Activated CD4-positive, alpha-beta T cell treated with anti-CD3 and anti-CD28 coated beads, Interleukin-2, amount 10 ng/mL, durations not matched to agents 7 days and 5 days (primary cell): ENCODE measurements at places on chromosomes 3 and 15. TPM values are rescaled to one million over a fixed set of nuclear protein-coding genes. Genes with fewer than 3 reads are reported as not detected.

DNA sequence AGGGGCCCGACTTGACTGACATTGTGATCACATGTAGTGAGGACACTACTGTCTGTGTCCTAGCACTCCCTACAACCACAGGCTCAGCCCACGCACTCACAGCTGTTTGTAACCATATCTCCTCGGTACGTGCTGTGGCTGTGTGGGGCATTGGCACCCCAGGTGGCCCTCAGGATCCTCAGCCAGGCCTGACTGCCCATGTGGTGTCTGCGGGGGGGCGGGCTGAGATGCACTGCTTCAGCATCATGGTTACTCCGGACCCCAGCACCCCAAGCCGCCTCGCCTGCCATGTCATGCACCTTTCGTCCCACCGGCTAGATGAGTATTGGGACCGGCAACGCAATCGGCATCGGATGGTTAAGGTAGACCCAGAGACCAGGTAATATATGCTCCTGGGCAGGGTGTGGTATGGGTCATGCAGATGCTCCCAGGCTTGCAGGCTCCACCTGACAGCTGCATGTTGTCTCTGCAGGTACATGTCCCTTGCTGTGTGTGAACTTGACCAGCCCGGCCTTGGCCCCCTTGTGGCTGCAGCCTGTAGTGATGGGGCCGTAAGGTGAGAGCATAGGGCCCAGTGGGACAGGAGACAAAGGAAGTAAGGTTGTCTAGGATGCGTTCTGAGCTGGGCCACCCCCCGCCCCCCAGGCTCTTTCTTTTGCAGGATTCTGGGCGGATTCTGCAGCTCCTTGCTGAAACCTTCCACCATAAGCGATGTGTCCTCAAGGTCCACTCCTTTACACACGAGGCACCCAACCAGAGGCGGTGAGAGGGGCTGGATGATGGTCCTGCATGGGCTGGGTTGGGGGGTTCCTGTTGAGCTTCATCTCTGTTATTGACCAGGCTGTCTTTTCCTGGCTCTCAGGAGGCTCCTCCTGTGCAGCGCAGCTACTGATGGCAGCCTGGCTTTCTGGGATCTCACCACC, 4.4 kb downstream of the DALRD3 start:
- no peak overlapping the region for H3K27ac ChIP-seq
- H3K27me3 ChIP-seq = no peaks in the 10 kb centered on the region
- H3K36me3 ChIP-seq = peaks cover 17% of the 10 kb centered on the region
- no peak overlapping the region for H3K4me3 ChIP-seq

DNA sequence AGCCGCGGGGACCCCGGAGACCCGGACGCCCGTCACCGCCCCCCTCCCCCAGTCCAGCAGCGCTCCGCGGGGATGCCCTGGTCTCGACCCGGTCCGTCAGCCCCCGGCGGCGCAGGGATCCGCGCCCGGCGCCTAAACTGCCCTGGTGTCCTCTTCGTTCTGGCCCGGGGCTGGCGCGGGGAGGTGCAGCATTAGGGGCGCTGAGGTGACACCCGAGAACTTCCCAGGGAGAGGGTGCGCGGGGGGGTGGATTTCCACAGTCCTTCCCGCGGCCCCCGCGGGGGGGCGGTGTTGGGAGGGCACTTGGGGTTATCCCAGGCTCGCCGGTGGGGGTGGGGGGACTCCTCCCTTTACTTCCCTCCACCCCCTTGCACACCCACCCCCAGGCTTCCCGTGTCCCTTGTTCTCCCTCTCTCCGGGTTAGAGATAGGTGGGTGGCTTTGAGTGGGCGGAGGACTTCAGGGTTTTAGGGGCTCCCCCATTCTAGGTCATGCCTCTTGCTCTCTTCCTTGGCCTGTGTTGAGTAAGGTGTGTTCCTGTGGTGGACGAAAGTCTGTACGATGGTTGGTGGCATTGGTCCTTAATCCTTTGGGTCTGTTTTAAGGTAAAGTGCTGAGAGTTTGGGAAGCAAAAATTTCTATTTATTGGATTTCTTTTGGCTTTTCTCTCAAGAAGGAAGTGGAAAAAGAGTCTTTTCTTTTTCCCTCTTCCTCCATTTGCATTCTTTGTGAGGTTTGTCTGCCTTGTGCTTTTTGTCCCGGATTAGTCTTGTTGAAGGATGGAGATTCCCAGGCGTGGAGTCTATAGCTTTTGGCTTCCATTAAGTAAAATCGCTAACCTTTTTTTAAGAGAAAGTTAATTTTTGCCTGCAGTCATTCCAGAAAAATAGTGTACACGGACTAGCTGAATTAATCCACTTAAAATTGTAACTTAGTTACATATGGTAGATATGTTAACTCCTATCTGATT, 811 bp downstream of the SKIL start:
- peak overlapping the region; percentile 83 for H3K27ac ChIP-seq
- H3K27me3 ChIP-seq = peaks cover 4% of the 10 kb centered on the region
- peaks cover 40% of the 10 kb centered on the region for H3K4me1 ChIP-seq
- peak; percentile 59 for DNase-seq

DNA sequence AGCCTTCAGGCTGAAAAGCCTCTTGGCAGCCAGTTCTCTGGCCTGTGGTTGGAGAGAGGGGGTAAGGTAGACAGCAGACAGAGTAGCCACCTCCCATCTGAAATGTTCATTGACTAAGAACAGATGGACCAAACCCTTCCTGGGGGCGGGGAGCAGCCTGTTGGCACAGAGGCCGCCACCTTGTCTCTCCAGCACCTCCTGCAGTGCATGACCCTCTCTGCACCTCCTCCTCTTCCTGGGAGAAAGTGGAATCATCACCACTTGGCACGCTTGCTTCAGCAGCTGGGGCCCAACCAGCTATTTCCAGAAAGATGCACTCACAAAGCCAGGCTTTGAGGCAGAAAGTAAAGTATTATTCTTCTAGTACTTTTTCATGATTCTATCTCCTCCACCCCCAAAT, 313.4 kb upstream of the CHRM5 start:
- H3K36me3 ChIP-seq = no peaks in the 10 kb centered on the region
- H3K4me1 ChIP-seq = no peaks in the 10 kb centered on the region
- no peaks in the 10 kb centered on the region for H3K27me3 ChIP-seq

DNA sequence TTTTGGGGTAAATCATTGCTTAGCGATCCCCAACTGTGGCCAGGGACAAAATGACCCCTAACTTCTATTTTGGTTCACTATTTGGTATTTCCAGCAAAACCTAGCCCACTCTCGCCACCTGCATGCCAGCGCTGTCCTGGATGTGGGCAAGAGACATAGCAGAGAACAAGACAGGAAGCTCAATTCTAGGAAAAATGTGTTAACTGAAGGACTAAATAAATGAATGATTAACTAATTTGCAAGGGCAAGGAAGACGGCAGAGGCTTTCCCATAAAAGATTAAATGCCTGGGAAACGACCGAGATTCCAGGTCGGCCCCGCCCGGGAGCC, 408 bp downstream of the NICN1 start:
- H3K4me3 ChIP-seq = peak overlapping the region; percentile 93
- no peaks in the 10 kb centered on the region for H3K27me3 ChIP-seq
- H3K36me3 ChIP-seq = peaks cover 12% of the 10 kb centered on the region
- H3K27ac ChIP-seq = peak overlapping the region; percentile 99
- H3K4me1 ChIP-seq = peaks cover 36% of the 10 kb centered on the region

DNA sequence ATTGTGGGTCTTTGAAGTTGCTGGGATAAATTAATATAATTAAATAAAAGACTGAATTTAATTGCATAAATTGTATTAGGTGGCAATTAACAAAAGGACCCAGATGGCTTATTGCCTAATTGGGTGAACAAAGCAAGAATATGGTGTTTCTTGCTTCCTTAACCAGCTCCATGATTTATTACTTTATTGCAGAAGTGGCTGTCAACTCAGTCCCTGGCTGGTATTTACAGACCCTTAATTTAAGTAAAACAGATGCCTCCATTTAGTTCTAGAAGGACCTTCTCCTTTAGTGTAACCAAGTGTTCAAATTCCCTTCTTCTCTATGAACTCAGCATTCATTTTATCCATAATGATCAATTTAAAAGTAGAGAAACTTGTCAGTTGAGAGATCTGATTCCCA, 35.1 kb downstream of the DPH3 start:
- H3K4me3 ChIP-seq = no peak overlapping the region
- H3K4me1 ChIP-seq = no peaks in the 10 kb centered on the region
- H3K27me3 ChIP-seq = peaks cover 3% of the 10 kb centered on the region
- no peaks in the 10 kb centered on the region for H3K36me3 ChIP-seq
- no peak overlapping the region for H3K27ac ChIP-seq
- DNase-seq = no peak

GRCh38 chr15:97759363-97759762, 201.1 kb upstream of the ARRDC4 start:
- peaks cover 2% of the 10 kb centered on the region for H3K27me3 ChIP-seq
- no peak for DNase-seq
- H3K4me3 ChIP-seq = no peak overlapping the region
- no peak overlapping the region for H3K27ac ChIP-seq
- no peaks in the 10 kb centered on the region for H3K36me3 ChIP-seq

Gene ALDH1A2
- not detected for total RNA-seq

Gene CCNB2
- 107 TPM for total RNA-seq

Gene AGBL1
- total RNA-seq = not detected

Gene IL17RD
- not detected for total RNA-seq
